ENCODE measurements at places on chromosomes 16 and 17. TPM values are rescaled to one million over a fixed set of nuclear protein-coding genes. Genes with fewer than 3 reads are reported as not detected.

ABCC11 gene
- total RNA-seq, result not detected

CCDC200 gene
- total RNA-seq, result not detected

CHST4 gene
- total RNA-seq, result not detected

CACNA1H gene
- 9.6 TPM for total RNA-seq

PRSS33 gene
- not detected for total RNA-seq

KIF18B gene
- total RNA-seq, result 12.4 TPM

SPATA20 gene
- 64.8 TPM for total RNA-seq

KRT40 gene
- not detected for total RNA-seq

BRIP1 gene
- 5.4 TPM for total RNA-seq

PPY gene
- total RNA-seq, result not detected

TBC1D3K gene
- not detected for total RNA-seq

GPR142 gene
- total RNA-seq, result not detected

CHD3 gene
- 81.6 TPM for total RNA-seq

TERB1 gene
- total RNA-seq, result not detected

OTOA gene
- not detected for total RNA-seq

KLHL10 gene
- total RNA-seq, result not detected

KRT14 gene
- 0.13 TPM for total RNA-seq

CCL7 gene
- total RNA-seq, result 2.4 TPM

PRDM7 gene
- total RNA-seq, result 0.16 TPM

TVP23B gene
- 28.1 TPM for total RNA-seq

GAS2L2 gene
- total RNA-seq, result not detected

CTRB1 gene
- not detected for total RNA-seq

RDM1 gene
- 0.80 TPM for total RNA-seq

TSPAN10 gene
- total RNA-seq, result 0.64 TPM

C17orf78 gene
- total RNA-seq, result not detected

CES5A gene
- total RNA-seq, result not detected

KRT222 gene
- total RNA-seq, result not detected

SEZ6 gene
- total RNA-seq, result not detected

CD7 gene
- total RNA-seq, result 14.8 TPM

CDH13 gene
- 77.7 TPM for total RNA-seq

NAGS gene
- 7.5 TPM for total RNA-seq

ADGRG3 gene
- not detected for total RNA-seq

TNRC6C gene
- total RNA-seq, result 9.6 TPM

MYH13 gene
- total RNA-seq, result not detected

ICAM2 gene
- 11.9 TPM for total RNA-seq

PYDC1 gene
- total RNA-seq, result not detected

ABCC6 gene
- 0.13 TPM for total RNA-seq

PRSS36 gene
- 0.13 TPM for total RNA-seq

OMG gene
- not detected for total RNA-seq

SLC12A3 gene
- not detected for total RNA-seq

COX11 gene
- 67.6 TPM for total RNA-seq

HCRT gene
- not detected for total RNA-seq

ACTG1 gene
- 6,276 TPM for total RNA-seq

HS3ST3A1 gene
- total RNA-seq, result 55.3 TPM

DBNDD1 gene
- 0.72 TPM for total RNA-seq
